ENCODE measurements at places on chromosomes 3 and 15. TPM values are rescaled to one million over a fixed set of nuclear protein-coding genes. Genes with fewer than 3 reads are reported as not detected.

GRCh38 chr15:58677426-58677825, 72.1 kb downstream of the ADAM10 start:
- DNase-seq: no peak

DNA sequence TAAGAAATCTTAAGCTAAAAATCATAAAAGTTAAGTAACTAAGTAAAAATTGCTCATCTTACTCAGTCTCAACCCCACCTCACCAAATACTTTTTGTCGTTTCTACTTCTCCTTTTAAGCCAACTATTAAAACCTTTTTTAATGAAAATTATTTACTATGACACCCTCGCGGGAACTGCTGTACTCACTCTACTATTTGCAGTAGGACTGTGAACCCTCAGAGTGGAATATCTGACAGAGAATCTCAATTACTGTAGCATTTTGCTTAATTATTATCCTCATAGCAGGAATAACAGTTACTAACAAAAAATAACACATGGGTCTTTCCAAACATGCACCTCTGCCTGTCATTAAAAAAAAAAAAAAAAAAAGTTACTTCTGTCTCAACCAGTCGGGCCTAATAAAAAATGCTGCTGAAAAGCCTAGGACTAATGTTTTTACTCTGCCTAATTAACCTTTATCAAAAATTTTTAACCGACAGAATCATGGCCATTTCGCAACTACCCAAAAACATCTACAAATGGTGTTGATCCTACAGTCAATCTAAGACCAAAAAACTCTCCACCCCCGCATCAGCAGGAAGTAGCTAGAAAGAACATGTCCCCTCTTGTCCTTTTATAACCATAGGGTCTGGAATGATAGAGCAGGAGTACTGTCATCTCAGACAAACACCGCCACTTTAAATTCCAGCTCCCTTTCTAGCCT, 10.2 kb downstream of the ALDH1L1 start:
- DNase-seq: no peak

GRCh38 chr15:82048811-82049210, 3.0 kb upstream of the MEX3B start:
- DNase-seq: peak; percentile 19

PLSCR5 gene
- total RNA-seq: not detected

SLC22A14 gene
- 0.78 TPM for total RNA-seq
